CD14-positive monocyte (primary cell): ENCODE measurements at places on chromosomes 3 and 15.

GRCh38 chr15:34890424-34890823 is 79.1 kb downstream of the AQR start:
- DNase-seq, result no peak

DNA sequence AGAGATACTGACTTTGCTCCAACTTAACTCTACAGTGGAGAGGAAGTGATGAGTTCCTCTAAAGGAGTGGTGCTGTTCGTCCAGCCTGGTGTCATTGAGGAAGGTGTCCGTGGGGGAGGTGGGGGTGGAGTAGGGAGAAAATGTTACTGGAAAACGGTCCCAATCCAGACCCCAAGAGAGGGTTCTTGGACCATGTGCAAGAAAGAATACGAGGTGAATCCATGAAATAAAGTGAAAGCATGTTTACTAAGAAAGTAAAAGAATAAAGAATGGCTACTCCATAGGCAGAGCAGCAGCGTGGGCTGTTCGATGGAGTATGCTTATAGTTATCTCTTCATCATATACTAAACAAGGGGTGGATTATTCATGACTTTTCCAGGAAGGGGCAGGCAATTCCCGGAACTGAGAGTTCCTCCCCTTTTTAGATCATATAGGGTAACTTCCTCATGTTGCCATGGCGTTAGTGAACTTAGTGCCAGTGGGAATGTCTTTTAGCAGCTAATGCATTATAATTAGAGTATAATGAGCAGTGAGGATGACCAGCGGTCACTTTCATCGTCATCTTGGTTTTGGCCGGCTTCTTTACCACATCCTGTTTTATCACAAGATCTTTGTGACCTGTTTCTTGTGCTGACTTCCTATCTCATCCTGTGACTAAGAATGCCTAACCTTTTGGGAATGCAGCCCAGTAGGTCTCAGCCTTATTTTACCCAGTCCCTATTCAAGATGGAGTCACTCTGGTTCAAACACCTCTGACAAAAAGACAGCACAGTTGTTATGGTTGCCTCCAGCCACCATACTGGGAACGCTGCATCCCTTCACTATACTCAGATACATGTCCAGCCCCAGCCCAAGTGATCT is 38.6 kb downstream of the CLEC3B start:
- peak; percentile 97 for DNase-seq

- no peak for DNase-seq
Observed at GRCh38 chr3:76812649-76813242, 227.2 kb upstream of the ROBO2 start.

DNA sequence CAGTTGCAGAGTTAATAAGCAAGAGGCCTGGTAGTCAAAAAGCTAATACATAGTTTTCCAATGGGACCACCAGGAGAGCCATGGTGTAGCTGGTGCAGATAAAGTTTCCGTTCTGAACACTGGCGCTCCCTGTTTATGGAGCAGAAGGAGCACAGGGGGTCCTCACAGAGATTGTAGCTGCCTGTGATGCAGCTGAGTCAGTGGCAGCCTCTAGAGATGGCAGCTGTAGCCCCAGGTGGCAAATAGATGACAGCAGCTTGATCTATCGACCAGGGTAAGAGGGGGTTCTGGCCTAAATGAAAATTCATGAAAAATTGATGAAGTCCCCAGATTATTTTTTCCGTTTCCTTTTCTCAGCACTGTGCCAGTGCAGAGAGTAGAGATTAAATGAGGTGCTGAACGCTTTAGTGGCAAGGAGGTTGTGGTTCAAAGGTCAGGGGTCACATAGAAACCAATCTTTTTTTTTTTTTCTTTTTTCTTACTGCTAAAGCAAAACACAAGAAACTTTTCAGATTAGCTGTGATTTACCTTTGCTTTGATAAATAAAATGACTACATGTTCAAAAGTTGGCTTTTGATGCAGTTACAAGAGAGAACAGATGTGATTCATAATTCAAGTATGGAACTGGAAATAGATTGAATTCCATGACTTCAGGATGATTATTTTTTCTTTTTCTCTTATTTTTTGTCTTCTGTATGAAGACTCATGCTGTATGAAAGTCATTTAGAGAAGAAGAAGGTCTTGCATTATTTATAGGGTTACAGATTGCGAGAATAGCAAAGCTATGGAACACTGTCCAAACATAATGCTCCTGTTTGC is 63.3 kb downstream of the ROBO2 start:
- no peak for DNase-seq

- DNase-seq, result no peak
Observed at GRCh38 chr3:28206479-28206878, 34.9 kb upstream of the CMC1 start.

DNA sequence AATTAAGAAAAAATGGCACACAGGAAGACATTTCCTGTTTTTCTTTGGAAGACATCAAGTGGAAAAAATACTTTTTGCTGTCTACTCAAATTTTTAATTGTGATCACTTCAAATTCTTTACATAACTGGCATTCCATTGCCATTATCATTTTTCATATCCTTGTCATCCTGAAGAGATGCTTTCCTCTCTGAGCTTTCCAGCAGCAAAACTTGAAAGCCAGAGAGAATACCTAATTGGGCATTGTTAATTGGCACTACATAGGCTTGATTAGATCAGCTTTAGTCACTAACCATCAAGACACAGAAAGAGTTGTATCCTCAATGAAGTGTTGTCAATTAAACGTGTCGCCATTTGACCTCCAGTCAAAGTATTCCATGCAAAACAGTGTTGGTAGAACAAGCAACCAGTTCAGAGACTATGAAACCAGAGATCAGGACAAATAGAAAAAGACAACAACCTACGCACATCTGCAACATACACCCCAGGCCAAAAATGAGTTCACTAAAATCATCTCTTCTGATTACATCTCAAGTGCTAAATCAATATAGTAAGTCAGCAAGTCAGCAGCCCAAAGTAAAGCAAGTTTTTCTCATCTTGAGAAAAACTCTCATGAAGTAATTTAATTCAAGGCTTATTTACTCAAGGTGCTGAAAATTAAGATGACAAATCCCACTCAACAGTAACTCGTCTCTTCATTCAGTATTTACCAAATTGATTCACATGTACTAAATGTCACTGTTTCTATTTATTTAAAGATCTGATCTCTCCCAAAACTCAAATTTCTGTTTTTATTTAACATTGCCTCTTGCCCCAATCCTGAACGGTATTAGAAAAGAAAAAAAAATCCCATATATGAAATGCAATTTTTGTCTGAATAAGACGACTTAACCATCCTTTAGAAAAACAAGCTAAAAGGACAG is 123.0 kb downstream of the SUCLG2 start:
- no peak for DNase-seq

DNA sequence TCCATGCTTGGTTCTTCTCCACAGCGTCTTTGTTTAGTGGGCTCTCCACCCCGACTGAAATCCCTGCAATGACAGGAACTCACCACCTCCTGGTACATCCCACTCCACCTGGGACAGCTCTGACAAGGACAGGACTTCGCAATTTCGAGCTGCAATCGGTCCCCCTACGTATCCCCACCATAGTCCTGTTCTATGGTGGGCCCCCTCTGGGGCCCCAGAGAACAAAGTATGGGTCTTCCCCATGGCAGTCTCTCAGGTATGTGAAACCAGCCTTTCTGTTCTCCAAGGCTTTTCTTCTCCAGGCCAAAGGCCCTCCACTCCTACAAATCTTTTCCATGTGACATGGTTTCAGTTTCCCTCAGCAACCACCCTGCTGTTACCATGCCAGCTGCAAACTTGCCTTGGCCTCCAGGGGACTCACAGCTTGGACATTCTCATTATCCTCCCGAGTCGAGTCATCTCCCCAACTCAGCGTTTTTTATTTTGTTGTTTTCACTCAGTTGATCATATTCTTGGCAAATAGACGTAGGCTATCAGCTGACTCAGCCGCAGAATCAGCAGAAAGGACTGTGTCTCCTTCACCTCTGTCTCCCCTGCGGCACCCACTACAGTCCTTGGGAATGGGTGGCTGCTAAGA is 233.3 kb downstream of the OPA1 start:
- peak; percentile 60 for DNase-seq

- DNase-seq, result no peak
Observed at GRCh38 chr3:134302674-134303073, 52.0 kb upstream of the RYK start.

DNA sequence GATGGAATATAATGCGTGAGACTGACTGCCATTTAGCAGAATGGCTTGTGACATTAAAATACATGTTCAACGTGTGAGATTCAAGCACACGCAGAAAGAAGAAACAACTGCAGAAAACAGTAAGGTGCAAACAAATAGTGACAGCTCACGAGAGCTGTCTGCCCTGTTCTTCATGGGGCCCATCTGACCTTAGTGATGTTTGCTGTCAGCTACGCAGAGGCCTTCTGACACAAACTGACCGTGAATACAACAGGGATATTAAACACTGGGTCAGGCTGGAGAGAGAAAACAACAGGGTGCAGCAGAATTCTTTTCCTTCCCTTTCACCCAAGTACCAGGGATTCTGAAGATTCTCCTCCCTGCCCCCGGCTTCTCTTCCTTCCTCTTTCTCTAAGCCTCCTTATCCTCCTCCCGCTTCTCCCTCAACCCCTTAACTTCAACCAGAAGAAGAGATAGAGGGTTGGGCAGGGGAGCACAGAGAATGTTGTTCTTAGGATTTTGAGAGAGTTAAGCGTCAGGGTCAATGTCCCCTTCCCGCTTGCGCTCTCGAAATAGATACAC is 2.1 kb downstream of the TNFAIP8L3 start:
- DNase-seq, result peak; percentile 21

- DNase-seq, result no peak
Observed at GRCh38 chr3:178787960-178788359, 251.7 kb downstream of the KCNMB2 start.

- no peak for DNase-seq
Observed at GRCh38 chr3:61608072-61608471, 46.7 kb downstream of the PTPRG start.

GRCh38 chr15:42427429-42428223 is 63.3 kb downstream of the ZNF106 start:
- no peak for DNase-seq

GRCh38 chr3:165389064-165389463 is 192.9 kb upstream of the SLITRK3 start:
- no peak for DNase-seq

- DNase-seq, result no peak
Observed at GRCh38 chr3:172112078-172112733, 72.8 kb downstream of the FNDC3B start.

- DNase-seq, result no peak
Observed at GRCh38 chr3:19106307-19106706, 42.0 kb upstream of the KCNH8 start.

DNA sequence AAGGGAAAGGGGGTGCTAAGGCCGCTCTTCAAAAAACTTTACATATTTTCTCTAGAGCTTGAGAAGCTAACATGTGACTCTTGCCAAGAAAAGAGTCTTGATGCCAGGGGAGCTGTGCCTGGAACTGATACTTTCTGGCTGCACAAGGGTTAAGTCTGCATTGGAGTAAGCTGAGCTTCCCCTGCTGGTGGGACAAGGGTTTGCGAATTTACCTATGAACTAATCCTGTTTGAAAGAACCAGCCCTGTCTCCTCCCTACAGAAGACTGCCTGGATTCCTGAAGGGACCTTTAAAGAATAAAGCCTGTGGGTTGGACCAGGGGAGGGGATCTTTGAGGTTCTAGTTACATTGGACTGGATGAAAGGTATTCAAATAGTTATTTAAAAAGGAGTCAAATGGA is 58.3 kb upstream of the EPHA3 start:
- no peak for DNase-seq

GRCh38 chr3:43059456-43059855 is 46.4 kb downstream of the POMGNT2 start:
- DNase-seq, result no peak

GRCh38 chr3:36945333-36945980 is 603 bp upstream of the TRANK1 start:
- DNase-seq, result no peak

DNA sequence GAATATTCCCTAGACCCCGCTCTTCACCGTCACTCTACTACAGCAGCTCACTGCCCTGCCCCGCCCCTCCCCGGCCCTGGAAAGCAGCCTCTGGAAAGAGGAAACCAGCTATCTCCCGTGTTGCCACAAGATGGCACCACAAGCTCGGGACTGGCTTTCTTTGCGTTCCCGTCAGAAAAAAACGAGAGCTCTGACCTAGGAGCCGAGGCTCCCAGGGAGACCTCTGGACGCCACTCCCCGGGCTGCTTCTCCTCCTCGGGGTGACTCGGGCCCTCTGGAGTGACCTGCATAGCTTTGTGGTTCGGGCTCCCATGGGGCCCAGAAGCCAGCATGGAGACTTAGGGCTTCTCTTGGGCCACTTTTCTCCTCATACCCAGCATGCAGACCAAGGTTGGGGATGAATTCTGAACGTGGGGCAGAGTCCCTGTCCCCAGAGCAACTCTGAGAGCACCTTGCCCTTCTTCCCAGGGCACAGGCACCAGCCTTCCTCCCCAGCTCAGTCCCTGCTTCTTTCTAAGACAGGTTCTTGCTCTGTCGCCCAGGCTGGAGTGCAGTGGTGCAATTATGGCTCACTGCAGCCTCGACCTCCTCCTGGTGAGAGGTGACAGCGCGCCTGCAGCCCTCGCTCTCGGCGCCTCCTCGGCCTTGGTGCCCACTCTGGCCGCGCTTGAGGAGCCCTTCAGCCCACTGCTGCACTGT is 19.0 kb downstream of the STOML1 start:
- DNase-seq, result peak; percentile 76

DNA sequence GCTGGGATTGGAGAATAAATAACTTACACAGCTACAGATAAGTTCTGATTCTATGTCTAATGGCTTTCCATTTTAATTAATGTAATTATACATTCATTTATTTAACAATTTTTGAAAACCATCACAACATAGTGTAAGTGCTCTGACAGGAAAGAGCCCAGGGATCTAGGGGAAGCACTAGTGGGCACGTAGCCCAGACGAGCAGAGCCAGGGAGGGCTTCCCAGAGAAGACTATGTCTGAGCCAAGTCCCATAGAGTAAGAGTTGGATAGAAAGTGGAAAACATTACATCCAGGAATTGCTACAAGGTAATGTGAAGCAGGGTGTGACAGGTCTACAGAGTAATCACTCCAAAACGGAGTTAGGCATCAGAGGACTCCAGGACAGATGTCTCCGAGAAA is 2.9 kb upstream of the HGD start:
- no peak for DNase-seq

DNA sequence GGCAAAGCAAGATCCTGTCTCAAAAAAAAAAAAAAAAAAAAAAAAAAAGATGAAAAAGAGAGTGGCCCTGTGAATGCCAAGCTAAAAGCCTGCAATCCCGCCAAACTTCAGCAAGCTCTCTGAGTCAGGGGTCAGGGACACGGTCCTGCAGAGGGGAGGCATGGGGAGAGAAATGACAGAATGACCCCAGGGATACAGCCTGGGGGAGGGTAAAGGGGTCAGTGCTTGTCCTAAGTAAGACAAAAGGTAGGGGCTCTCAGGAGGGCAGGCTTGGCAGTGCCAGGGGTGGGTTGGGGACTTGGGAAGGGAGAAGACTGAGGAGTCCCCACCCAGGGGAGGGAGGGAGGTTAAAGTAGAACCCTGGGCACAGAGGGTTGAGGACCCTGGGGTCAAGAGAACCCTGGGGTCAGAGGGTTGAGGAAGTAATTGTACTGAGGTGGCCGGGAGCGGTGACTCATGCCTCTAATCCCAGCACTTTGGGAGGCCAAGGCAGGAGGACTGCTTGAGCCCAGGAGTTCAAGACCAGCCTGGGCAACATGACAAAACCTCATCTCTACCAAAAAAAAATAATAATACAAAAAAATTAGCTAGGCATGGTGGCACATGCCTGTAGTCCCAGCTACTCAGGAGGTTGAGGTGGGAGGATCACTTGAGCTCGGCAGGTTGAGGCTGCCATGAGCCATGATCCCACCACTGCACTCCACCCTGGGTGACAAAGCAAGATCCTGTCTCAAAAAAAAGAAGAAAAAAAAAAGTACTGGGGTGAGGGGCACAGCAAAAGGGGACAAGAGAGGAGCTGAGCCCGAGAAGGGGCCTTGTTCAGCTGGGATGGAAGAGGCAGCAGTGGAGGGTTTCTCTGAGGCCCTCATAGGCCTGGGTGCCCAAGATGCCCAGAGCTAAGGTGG is 5.2 kb upstream of the SEMA3B start:
- no peak for DNase-seq
